Breast epithelium (tissue), 4 donors: ENCODE measurements at places on chromosomes 4 and X. TPM values are rescaled to one million over a fixed set of nuclear protein-coding genes. Genes with fewer than 3 reads are reported as not detected.

The LRAT gene
- total RNA-seq = 3.9 TPM

The BST1 gene
- total RNA-seq = 7.5 TPM

The FGF13 gene
- total RNA-seq = 18.1 TPM

The SSX2 gene
- total RNA-seq = not detected

DNA sequence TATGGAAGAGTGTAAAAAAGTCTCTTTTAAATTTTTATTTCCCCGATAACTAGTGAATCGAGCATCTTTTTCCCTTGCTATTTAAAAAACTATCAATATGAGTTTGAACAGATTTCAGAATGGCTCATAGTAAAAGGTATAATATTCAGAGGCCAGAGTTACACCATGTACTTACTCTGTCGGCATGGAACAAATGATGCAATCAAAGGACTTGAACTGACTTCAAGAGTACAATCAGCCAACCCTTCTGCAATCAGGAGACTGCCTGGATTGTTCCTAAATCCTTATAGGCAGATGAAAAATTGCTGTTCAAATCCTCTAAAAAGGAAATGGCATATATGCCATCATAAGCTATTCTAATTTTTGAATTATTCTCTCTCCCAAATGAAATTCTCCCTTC is 273.3 kb downstream of the SH2D1A start:
- no peak for DNase-seq

The GIMD1 gene
- not detected for total RNA-seq

DNA sequence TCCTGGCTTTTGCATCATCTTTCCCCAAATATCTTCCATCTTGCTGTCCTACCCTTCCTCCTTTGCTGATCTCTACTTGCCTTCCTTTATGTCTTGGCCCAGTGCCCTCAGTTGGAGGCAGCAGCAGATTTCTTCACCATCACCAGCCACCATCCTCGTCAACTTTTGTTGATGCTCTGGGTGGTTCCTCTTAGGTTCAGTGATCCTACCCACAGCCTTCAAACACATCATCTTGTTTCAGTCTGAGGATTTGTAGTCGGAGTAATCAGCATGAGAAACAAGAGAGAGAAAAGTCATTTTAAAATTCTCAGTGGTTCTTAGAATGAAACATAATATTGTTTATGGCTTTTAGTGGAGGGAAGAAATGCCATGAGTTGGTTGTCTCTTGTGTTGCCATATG is 65.8 kb downstream of the FTHL17 start:
- DNase-seq = no peak

DNA sequence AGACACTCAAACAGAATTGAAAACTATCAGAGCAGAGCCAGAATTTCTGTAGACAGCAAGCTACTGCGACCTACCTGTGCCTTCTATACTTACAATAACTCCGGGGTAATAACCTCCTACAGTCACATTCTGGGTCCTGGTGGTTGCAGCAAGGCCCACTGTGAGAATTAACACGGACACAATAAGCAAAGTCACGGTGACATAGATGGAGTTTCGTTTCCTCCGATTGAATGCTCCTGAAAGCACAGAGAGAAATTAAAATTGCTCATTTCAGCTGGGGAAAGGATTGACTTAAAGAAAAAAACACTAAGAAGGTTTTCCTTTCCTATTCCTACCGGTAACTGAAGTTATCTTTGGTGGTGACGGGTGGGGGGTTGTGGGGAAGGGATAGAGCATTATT is 7.0 kb downstream of the TMEM255A start:
- no peak for DNase-seq
